ENCODE measurements at places on chromosomes 6 and 20. TPM values are rescaled to one million over a fixed set of nuclear protein-coding genes. Genes with fewer than 3 reads are reported as not detected.

The LY6G5B gene
- 16.1 TPM for total RNA-seq

- peaks cover 13% of the 10 kb centered on the region for H3K27me3 ChIP-seq
- no peak for DNase-seq
- no peak overlapping the region for H3K27ac ChIP-seq
Measured at GRCh38 chr6:139846538-139847456, 472.3 kb upstream of the CITED2 start.

The PXMP4 gene
- 6.9 TPM for total RNA-seq

The AVP gene
- total RNA-seq = not detected

- peaks cover 4% of the 10 kb centered on the region for H3K27me3 ChIP-seq
- no peak for DNase-seq
- H3K36me3 ChIP-seq = no peaks in the 10 kb centered on the region
- no peaks in the 10 kb centered on the region for H3K4me1 ChIP-seq
- no peak overlapping the region for H3K27ac ChIP-seq
- no peak overlapping the region for H3K4me3 ChIP-seq
Measured at GRCh38 chr6:53766930-53767329, 27.9 kb upstream of the LRRC1 start.

The CAPN11 gene
- total RNA-seq = 0.18 TPM

GRCh38 chr6:135144673-135145062 lies 36.4 kb upstream of the MYB start:
- DNase-seq = no peak
- no peaks in the 10 kb centered on the region for H3K27me3 ChIP-seq
- peak overlapping the region; percentile 95 for H3K27ac ChIP-seq
- H3K4me1 ChIP-seq = peaks cover 76% of the 10 kb centered on the region
- peak overlapping the region; percentile 27 for H3K4me3 ChIP-seq
- peaks cover 1% of the 10 kb centered on the region for H3K36me3 ChIP-seq

The CYP24A1 gene
- total RNA-seq = not detected

GRCh38 chr20:56859801-56860261 lies 230.7 kb downstream of the TFAP2C start:
- H3K27ac ChIP-seq = no peak overlapping the region
- H3K4me1 ChIP-seq = no peaks in the 10 kb centered on the region
- H3K27me3 ChIP-seq = peaks cover 26% of the 10 kb centered on the region

GRCh38 chr6:77025736-77026223 lies 437.5 kb downstream of the HTR1B start:
- no peaks in the 10 kb centered on the region for H3K27me3 ChIP-seq
- no peak overlapping the region for H3K27ac ChIP-seq
- no peak for DNase-seq
- H3K4me3 ChIP-seq = no peak overlapping the region
- no peaks in the 10 kb centered on the region for H3K4me1 ChIP-seq

DNA sequence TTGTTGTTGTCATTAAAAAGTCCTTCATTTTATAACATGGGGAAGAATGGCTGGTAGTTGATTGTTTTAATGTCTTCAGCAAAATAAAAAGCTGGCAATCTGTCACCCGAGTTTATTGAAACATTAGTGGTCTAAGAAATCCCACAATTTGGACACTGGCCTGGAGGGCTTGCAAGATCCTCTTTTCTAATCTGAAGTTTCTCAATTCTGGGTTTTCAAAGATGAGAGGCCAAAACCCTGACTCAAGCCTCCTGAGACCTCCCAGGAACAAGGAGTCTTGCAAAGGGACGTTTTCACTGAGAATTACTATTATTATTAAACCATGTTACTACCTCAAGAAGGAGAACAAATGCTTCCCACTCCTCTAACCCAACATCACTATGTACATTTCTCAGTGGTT lies 19.5 kb downstream of the MAP1LC3A start:
- H3K4me1 ChIP-seq = peaks cover 23% of the 10 kb centered on the region
- DNase-seq = no peak
- no peak overlapping the region for H3K4me3 ChIP-seq
- H3K36me3 ChIP-seq = peaks cover 11% of the 10 kb centered on the region
- no peaks in the 10 kb centered on the region for H3K27me3 ChIP-seq

DNA sequence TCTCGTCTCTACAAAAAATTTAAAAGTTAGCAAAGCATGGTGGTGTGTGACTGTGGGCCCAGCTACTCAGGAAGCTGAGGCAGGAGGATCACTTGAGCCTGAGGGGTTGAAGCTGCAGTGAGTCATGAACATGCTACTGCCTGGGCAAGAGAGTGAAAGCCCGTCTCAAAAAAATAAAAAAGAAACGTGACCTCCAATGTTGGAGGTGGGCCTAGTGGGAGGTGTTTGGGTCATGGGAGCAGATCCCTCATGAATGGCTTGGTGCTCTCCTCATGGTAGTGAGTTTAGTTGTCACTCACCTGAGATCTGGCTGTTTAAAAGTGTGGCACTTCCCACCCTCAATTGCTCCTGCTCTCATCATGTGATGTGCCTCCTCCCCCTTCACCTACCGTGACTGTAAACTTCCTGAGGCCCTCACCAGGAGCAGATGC lies 24.3 kb downstream of the RBL1 start:
- H3K36me3 ChIP-seq = peaks cover 46% of the 10 kb centered on the region
- peak overlapping the region; percentile 80 for H3K27ac ChIP-seq
- H3K4me3 ChIP-seq = peak overlapping the region; percentile 26
- H3K27me3 ChIP-seq = no peaks in the 10 kb centered on the region
- peak; percentile 58 for DNase-seq

GRCh38 chr6:39471954-39472659 lies 149.6 kb upstream of the KCNK16 start:
- peaks cover 1% of the 10 kb centered on the region for H3K27me3 ChIP-seq
- peaks cover 13% of the 10 kb centered on the region for H3K4me1 ChIP-seq
- no peak for DNase-seq
- H3K4me3 ChIP-seq = no peak overlapping the region
- H3K36me3 ChIP-seq = no peaks in the 10 kb centered on the region

The STMND1 gene
- total RNA-seq = not detected

DNA sequence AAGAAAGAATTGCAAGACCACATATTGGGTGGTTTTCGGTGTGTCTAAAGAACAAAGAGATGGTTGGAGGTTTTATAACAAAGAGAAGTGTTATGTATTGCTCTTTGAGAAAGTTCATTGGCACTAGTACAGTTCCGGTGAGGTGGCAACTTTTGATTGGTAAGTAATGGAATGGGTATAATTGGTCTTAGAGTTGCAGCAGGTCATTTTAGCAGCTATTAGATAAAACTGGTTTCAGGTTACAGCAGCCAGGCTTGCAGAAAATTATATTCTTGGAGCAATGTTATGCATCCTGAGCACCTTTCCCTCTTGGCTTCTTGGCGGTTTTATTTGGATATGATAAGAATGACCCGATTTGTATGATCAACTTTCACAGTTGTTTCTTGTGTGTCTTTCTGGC lies 12.3 kb upstream of the SSTR4 start:
- H3K36me3 ChIP-seq = no peaks in the 10 kb centered on the region
- no peaks in the 10 kb centered on the region for H3K4me1 ChIP-seq
- no peaks in the 10 kb centered on the region for H3K27me3 ChIP-seq
- H3K4me3 ChIP-seq = no peak overlapping the region

- no peaks in the 10 kb centered on the region for H3K36me3 ChIP-seq
- H3K27me3 ChIP-seq = peaks cover 17% of the 10 kb centered on the region
- H3K4me3 ChIP-seq = no peak overlapping the region
- no peak overlapping the region for H3K27ac ChIP-seq
Measured at GRCh38 chr6:152943260-152943897, 39.5 kb downstream of the FBXO5 start.

Data from activated CD8-positive, alpha-beta T cell treated with anti-CD3 and anti-CD28 coated beads for 36 hours (primary cell).